ENCODE measurements at places on chromosomes 6 and 20.

GRCh38 chr20:10792291-10792690 is 118.5 kb upstream of the JAG1 start:
- DNase-seq, result no peak

- peak; percentile 78 for DNase-seq
These were observed 30.0 kb downstream of the KCNG1 start for GRCh38 chr20:50992733-50993457.

DNA sequence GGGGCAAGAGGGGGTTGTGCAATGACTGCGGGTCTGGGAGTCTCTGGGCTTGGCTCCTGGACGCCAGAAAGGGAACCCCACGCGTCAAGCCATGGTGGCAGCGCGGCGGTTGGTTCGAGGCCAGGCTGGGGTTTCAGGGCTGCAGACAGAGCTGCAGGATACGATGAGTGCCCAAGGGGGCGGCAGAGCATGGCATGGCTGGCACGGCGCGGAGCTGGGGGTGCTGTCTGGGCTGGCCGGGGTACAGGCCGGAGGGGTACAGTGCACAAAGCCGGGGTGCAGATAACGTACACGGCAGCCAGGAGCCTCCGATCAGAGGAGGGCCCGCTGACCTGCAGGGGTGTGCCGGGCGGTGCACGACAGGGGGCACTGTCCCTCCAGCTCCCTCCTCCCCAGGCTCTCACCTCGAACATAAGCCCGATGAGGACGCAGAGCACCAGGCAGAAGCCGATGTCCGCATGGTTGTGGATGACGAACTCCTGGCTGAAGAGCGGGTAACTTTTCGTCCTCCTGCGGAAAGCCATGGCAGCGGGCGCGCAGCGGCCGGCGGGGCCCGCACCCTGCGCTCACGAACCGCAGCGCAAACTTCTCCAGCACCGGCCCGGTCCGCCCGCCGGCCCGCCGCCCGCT is 353 bp downstream of the TRAM2 start:
- peak; percentile 90 for DNase-seq

DNA sequence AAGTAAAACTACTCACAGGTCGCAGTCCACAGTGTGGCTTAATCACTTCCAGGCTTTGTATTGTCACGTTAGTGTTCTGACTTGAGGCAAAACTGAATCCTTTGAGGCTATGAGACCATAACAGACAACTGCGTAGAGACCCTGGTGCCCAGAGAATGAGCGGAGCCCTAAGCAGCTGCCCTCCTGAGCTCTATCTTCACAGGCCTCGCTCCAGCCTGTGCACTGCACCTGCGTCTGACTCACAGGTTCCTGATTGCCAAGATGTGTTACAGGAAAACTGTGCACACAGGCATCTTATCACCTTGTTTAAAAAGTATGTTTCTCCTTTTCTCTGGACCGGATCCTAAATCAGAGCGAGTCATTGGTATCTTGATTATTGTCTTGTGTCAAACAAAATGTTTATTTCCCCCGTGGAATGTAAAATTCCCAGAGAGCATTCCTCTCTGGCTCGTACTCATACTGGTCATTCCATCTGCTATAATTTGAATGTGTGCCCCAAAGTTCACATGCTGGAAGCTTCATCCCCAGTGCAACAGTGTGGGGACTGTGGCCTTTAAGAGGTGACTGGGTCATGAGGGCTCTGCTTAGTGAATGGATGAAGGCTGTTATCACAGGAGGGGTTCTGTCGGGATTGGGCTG is 25.7 kb downstream of the PRR18 start:
- no peak for DNase-seq

DNA sequence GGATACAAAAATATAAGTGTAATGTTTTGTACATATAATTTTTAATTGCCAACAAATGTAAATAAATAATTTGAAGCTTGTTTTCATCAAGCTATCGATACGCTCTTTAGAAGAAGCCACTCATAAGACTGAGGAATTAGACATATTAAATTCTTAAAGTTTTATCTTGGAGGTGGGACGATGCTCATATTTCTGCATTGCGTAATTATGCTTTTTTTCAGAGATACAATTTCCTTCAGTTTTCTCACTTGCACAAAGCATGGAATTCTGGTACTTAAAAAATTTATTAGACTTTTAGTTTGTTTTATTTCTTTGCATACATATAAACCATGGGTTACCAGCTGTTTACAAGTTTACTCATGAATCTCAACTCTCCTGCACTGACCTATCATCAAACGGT is 980.0 kb downstream of the EYS start:
- DNase-seq, result no peak

- DNase-seq, result no peak
These were observed 93.8 kb upstream of the SIRPA start for GRCh38 chr20:1801225-1801928.

DNA sequence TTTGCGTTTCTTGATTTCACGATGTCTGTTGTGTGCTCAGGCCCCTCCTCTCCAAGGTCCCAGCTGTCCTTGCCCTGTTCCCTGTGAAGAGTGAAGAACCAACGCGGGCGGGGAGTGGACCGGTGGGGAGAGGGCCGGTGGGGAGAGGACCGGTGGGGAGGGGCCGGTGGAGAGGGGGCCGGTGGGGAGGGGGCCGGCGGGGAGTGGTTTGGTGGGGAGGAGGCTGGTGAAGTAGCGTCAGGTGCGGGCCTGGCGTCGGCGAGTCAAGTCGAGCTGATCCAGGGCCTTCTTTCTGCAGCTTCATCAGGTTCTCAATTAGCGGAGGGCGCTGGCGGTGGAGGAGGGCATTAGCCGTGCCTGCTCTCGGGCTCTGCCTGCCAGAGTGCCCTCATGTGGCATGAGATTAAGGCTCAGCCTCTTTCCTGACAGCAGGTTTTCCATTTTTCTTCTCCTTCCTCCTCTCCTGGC is 21.2 kb upstream of the BHLHE23 start:
- DNase-seq, result no peak

DNA sequence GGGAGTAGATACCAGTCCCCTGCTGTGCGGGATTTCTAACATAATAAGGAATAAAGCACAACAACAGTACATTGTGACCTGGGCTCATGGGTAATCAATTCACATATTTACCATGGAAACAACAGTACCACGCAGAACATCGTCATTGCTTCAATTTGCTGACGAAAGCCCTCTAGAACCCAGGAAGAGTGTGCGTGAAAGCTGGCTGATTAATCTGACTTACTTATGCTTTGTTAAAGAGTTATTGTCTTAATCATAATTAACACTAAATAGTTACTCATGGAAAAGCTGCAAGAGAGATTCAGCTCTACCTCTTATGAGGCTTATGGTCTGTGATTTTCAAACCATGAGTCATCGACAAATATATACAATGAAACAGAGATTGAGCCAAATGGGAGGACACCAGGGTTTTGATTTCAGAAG is 644.3 kb upstream of the AGPAT4 start:
- DNase-seq, result peak; percentile 28

DNA sequence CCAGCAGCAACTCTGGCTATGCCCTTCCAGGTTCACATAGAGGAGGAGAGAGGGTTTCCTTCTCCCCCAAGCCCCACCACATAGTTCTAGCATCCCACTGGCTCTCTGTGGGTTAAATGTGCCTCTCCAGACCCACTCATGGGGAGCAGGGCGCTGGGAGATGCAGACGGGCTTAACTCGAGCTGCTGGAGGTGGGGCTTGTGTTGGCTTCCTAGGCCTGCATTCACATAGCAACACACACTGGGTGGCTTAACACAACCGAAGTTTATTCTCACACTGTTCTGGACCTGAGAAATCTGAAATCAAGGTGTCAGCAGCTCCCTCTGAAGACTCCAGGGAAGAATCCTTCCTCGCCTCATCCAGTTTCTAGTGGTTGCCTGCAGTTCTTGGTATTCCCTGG is 33.6 kb downstream of the SLC2A10 start:
- no peak for DNase-seq

DNA sequence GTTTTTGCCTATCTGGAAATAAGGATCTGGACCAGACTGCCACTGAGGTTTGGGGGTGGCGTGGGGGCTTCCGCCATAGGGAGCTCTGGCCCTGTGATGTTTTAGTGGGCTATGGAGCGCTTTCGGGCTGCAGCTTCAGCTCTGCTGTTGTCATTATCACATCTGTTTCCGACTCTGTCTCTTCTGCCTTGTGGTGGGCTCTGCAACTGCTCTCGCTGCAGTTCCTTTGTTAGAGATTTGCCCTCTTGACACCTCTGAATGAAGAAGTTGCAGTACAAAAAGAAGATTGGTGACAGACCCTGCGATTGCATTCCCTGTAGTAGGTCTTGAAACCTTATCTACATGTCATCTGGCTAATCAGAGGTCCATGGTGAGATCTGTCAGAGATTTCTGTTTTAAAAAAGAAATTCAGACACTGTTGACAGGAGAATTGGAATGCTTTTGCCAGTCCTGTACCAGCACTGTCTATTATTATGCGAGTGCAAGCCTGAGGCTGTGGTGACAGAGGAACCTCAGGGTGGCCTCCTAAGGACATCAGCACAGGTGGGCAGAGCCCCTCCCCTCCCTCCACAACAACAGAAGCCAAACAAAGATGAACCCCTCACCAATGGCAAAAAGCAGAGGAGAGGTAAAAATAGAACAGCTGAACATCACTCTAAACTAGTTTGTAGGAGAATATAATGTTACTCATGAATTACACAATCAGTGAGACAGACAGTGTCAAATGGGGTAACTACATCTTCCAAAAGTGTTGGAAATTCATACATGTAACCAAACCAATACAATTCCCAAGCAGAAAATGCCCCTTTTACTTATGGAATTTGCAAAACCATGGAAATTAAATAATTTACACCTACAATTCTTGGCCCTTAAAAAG is 63.5 kb upstream of the DEFB112 start:
- no peak for DNase-seq

DNA sequence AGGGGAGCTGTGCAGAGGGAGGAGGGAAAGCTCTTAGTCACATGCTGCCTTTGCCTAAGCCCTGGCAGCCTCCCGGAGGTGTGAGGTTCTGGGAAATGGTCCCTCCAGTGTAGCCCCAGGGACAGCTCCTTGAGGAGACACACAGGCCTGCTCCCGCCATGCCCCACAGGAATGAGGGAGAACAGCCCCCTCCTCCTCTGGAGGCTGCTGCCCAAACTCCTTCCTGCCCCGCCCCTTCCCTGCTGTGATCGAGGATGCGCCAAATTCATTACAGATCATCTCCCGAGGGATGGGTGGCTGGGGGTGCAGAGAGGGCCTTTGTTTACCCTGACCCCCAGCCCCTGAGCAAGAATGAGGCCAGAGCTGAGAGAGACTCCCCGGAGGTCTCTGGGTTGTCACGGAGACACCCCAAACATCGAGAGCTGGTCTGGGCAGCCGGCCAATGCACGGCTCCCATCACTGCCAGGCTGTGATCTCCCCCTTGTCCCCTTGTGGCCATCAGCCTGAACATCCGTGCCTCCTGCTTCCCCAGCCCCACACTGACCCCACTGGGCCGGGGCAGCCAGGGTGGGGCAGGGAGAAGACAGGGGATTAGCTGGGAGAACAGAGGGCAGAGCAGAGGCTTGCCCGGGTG is 8.4 kb downstream of the CYP21A2 start:
- DNase-seq, result no peak

DNA sequence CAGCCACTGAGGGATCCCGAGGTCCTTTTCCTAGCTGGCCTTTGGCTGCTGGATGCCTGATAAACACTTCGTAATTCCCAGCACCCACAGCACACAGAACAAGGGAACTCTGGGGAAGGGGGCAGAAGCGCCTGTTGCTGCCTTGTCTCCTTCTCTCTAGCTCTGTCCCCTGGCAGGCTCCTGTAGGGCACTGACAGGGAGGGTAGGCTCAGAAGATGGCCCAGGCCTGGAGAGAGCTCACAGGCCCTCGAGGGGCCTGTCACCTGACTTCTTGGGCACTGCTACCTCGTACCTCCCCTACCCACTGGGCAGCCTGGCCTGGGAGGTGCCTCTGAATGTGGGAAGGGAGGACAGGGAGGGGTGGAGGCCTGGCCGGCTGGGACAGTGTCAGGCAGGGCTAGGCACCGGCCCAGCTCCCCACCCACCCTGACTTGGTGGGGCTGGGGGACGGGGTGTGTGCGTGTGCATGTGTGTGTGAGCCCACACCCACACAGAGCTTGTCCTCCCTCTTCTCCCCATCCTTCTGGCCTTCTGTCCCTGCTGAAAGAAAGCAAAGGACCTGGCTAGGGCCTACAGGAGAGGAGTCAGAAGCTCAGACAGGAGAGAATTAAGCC is 18.1 kb downstream of the C6orf132 start:
- DNase-seq, result no peak

GRCh38 chr6:53828966-53829697 is 34.3 kb downstream of the LRRC1 start:
- peak; percentile 8 for DNase-seq

DNA sequence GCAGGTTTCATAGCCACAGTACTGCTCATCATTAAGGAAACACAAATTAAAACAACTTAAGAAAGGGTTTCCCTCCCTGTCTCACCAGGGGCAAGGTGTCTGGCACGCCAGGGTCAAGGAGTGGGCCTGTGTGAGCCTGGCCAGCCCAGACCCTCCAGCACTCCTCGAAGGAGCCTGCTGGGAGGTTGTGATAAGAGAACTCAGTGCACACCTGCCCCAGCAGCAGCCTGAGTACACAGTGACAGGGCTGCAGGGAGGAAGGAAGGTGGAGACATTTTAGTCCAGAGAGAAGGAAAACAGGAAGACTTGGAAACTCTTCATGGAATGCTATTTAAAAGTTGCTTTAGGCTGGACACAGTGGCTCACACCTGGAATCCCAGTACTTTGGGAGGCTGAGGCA is 14.1 kb downstream of the NINL start:
- DNase-seq, result no peak

- DNase-seq, result no peak
These were observed 302.7 kb upstream of the TFAP2D start for GRCh38 chr6:50410579-50410978.

DNA sequence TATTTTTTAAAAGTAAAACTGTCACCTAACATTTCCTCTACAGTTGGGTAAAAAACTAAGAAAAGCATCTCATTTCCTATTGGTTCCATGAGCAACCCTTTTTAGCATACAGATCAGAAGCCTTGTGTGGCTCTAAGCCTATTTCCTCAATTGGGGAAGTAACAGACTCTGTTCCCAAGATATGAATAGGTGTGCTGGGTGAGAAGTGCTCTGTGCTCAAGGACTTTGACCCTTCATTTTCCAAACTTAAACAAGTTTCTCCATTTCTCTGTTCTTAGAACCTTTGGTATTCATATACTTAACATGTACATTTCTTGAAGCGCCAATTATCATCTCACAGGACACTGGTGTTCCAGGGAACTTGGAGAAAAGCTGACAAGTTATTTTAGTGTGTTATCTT is 24.1 kb downstream of the CARMIL1 start:
- DNase-seq, result no peak

- peak; percentile 69 for DNase-seq
These were observed 1.1 kb downstream of the EIF2S2 start for GRCh38 chr20:34110745-34111641.

DNA sequence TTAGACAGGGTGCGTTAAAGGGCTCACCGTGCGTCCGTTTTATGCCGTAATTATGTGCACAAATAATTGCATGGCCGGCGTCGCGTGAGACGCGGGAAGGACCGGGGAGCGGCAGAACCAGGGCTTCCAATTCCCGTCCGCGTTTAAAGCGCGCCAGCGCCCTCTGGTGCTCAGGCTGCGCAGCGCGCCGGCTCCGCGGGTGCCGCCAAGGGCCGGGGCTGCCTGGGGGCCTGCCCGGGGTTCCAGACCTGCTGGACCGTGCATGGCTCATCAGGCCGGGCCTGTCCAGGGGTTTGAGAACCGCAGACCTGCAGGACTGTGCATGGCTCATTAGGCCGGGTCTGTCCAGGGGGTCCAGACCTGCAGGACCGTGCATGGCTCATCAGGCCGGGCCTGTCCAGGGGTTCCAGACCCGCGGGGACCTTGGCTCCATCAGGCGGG is 369.0 kb downstream of the THBS2 start:
- DNase-seq, result peak; percentile 29
